ENCODE measurements at places on chromosomes 3 and 15. TPM values are rescaled to one million over a fixed set of nuclear protein-coding genes. Genes with fewer than 3 reads are reported as not detected.

Gene LYZL4
- total RNA-seq: not detected

Gene RRP9
- total RNA-seq: 14.6 TPM

Gene PPP2R3A
- total RNA-seq: 45.9 TPM

Gene RGMA
- total RNA-seq: 5.7 TPM

Gene CHD2
- total RNA-seq: 105 TPM

Gene RPL4
- total RNA-seq: 1,702 TPM

Gene IQCF5
- not detected for total RNA-seq

Gene ABI3BP
- 63.2 TPM for total RNA-seq

Gene CTXND1
- total RNA-seq: 0.52 TPM

Gene DZIP1L
- 13.6 TPM for total RNA-seq

Gene GABRB3
- total RNA-seq: 0.52 TPM

Gene CLDN16
- total RNA-seq: under 0.01 TPM

Gene ZBTB47
- 21.4 TPM for total RNA-seq

Gene EFCC1
- 1.0 TPM for total RNA-seq

Gene CCNB2
- 7.8 TPM for total RNA-seq

Gene CPNE4
- total RNA-seq: not detected

Gene SLC24A5
- not detected for total RNA-seq

Gene FYCO1
- 16.7 TPM for total RNA-seq

Gene TMEM158
- total RNA-seq: 0.52 TPM

Gene WNT5A
- total RNA-seq: 8.9 TPM

Gene GPR62
- total RNA-seq: 0.52 TPM

Gene APBA2
- total RNA-seq: 4.2 TPM

Gene RNU5B-1
- total RNA-seq: not detected

Gene RASGRP1
- total RNA-seq: 0.52 TPM
